Fibroblast of skin of left biceps (primary cell): ENCODE measurements at places on chromosomes 6 and 20.

DNA sequence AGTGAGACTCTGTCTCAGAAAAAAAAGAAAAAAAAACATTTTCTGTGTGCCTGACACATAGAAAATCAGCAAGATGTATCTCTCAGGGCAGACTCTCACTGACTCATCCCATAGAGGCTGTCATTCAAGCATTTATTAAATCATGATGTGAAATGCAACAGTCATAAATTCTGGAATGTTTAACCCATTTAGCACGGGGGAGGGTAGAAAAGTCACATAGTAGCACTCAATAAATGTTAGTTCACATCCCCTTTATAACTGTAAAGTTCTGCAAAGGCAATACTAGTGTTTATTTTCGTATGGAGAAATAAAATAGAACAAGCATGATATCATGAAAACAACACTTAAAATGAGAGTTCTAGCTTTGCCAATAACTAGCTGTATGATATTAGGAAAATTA, 15.5 kb upstream of the CARMIL1 start:
- DNase-seq = peak; percentile 82

GRCh38 chr6:89970072-89970471, 75.8 kb downstream of the GJA10 start:
- no peak for DNase-seq

DNA sequence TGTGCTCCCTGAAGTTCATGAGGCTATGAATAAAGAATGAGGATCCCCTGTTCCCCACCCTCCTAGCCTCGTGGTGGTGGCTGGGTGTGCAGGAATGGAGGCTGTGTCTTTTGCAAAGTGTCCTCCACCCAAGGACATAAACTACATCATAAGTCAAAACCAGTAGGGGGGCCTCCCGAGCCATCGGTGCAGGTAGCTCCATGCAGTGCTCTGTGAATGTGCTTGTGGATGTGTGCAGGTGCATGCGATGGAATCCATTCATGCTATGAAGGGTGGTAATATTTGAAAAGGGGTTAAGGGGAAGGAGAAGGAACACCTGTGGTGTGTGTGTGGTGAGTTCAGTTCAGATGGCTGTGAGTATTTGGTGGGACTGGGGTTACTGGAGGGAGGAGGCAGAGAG, 197.3 kb downstream of the NRN1 start:
- no peak for DNase-seq

DNA sequence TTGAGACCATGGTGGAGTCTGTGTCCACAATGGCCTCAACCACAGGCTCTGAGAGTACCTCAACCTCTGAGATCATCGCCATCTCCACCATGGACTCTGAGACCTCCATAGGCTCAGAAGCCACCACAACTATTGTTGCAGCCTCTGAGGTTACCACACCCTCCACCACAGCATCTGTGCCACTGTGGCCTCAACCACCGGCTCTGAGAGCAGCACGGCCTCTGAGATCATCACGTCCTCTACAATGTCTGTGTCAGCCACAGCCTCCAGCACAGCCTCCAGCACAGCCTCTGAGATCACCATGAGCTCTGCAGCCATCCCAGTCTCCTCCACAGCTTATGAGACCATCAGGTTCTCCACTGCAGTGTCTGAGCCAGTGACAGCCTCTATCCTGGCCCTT, 19.4 kb upstream of the MUC21 start:
- DNase-seq = no peak
